Renal cortical epithelial cell (primary cell): ENCODE measurements at places on chromosomes 13 and 19. TPM values are rescaled to one million over a fixed set of nuclear protein-coding genes. Genes with fewer than 3 reads are reported as not detected.

Gene LILRB1
- not detected in 2 replicates for total RNA-seq

DNA sequence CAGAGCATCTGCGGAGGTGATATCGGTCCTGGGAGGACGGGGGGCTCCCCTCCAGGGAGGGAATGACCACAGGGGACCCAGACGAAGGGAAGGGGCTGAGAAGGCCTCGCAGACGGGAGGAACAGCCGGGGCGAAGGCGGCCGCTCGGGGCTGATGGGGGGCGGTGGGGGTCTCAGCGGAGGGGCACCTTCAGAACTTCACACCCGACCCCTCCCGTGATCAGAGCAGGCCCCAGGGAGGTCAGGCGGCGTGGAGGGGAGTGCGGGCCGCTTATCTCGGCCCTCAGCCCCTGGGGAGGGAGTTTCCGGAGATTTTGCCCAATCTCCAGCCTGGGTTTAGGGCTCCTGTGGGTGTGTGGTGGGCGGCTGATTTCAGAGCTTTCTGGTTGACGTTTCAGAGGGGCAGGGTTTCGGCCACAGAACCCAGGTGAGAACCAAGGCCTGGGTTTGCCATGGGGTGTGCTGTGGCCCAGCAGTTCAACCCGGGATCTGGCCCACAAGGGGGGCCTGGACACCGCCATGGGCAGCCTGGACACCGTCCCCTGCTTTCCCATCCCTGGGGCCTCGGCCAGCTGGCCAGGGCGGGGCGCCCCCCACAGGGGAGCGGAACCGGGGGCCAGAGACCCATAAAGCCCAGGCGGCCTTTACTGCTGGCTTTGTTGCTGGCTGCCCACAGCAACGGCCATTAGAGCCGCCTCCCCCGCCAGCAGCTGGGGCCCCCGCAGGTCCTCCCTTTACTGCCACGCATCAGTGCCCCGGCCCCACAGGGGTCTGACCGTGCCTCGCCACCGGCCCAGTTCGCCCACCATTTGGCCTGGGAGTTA lies 29.0 kb downstream of the ARID3A start:
- no peak for DNase-seq

DNA sequence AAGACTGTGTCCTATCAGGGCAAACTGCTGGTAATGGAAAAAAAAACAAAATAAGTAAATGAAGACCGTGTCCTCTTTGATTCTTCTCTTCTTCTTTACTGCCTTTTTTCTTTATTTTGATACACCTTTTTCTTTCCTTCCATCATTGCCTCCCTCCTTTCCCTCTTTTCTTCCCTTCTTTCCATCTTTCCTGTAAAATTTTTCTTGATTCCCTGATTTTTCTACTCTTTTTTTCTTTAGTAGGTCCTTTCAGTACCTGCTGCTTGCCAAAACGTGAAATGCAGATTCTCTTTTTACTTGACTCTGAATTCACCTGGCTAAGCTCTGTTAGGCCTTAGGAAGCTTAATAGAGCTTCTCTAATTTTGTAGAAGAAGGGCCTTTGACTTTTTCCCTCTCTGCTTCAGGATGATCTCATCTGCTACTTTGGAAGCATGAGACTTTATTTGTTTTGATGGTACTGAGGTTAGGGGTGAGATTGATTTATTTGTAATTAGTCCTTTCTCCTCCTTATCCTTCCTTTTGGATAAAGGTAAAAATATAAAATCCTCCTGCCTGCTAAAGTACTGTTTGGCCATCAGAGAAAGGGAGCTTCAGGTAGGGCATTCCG lies 19.2 kb downstream of the LSM14A start:
- no peak for DNase-seq

Gene PBX4
- total RNA-seq, result 1.7 and 2.6 TPM in 2 replicates

- no peak for DNase-seq
Observed at GRCh38 chr19:1483131-1483978, 4.3 kb upstream of the C19orf25 start.

GRCh38 chr13:64529874-64530485 lies 2700.2 kb downstream of the PCDH9 start:
- no peak for DNase-seq

Gene DENND1C
- total RNA-seq, result 0.20 and 0.52 TPM in 2 replicates

Gene KIR2DL3
- total RNA-seq, result not detected in 2 replicates
